ENCODE measurements at places on chromosomes 7 and 10. TPM values are rescaled to one million over a fixed set of nuclear protein-coding genes. Genes with fewer than 3 reads are reported as not detected.
A peak's percentile ranks its signal among the peaks of the same experiment; 100 is the strongest.

- H3K4me1 ChIP-seq, result no peaks in the 10 kb centered on the region
- H3K27ac ChIP-seq, result no peak overlapping the region
- H3K27me3 ChIP-seq, result no peaks in the 10 kb centered on the region
Measured at GRCh38 chr7:158096582-158096981, 491.0 kb downstream of the PTPRN2 start.

GRCh38 chr7:106848851-106849442 lies 16.1 kb upstream of the PIK3CG start:
- peaks cover 15% of the 10 kb centered on the region for H3K4me1 ChIP-seq
- DNase-seq, result peak; percentile 83
- H3K4me3 ChIP-seq, result no peak overlapping the region
- H3K36me3 ChIP-seq, result no peaks in the 10 kb centered on the region

DNA sequence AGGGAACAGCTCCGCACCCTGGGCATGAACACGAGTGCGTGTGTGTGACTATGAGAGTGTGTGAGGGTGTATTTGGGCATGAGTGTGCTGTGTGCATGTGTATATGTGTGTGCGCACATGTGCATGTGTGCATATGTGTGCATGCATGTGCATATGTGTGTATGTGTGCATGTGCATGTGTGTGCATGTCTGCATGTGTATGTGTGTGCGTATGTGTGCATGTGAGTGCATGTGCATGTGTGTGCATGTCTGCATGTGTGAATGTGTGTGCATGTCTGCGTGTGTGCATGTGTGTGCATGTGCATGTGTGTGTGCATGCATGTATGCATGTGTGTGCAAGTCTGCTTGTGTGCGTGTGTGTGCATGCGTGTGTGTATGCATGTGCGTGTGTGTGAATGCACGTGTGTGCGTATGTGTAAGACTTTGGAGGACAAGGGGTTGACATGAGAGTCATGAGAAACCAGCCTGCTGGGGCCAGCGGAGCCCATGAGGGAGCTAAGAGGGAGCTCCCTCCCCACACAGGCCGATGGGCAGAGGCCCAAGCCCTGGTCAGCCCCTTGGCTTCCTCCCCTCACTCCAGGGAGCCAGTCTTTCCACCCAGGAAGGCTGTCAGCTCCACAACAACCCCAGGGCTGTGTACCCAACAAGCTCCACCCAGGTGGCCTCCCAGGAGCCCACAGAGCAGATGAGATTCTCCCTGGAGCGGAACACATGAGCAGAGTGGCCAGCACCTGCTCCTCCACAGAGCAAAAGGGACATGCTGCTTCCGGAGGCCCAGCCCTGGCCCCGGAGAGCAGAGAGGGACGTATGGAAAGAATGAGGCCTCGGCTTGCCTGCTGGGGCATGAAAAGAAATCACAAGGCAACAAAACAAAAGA lies 142.5 kb upstream of the PPP2R2D start:
- no peaks in the 10 kb centered on the region for H3K27me3 ChIP-seq
- H3K27ac ChIP-seq, result no peak overlapping the region
- no peak for DNase-seq
- no peaks in the 10 kb centered on the region for H3K4me1 ChIP-seq
- H3K36me3 ChIP-seq, result no peaks in the 10 kb centered on the region

DNA sequence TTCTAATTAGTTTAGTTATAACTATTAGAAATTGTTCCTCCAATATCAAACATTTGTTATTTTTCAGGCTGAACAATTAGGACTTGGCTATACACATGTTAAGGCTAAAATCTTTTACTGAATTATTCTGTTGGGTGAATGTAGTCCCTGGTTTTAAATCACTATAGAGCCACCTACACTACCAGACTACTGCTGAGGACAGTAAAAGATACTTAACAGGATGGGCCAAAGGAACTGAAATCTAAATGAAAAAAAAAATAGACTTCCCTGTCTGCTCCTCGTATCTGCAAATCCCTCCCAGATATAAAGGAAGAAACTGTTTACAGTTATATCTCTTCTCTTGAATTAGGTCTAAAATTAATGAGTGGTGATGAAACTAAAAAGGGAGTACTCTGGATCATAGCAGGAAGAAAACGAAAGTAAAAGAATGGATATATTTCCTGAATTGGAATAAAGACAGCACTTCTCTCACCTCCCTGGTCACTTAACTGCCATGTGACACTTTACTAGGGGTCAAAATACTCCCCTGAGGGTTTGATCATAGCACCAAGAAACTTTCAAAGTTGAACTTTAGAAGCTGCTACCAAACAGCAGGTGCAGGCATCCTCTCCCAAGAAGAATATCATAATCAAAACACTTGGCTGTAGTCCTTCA lies 12.7 kb downstream of the FBXW4 start:
- H3K36me3 ChIP-seq, result no peaks in the 10 kb centered on the region
- no peak overlapping the region for H3K27ac ChIP-seq
- H3K4me3 ChIP-seq, result no peak overlapping the region
- peaks cover 24% of the 10 kb centered on the region for H3K4me1 ChIP-seq
- H3K27me3 ChIP-seq, result no peaks in the 10 kb centered on the region

DNA sequence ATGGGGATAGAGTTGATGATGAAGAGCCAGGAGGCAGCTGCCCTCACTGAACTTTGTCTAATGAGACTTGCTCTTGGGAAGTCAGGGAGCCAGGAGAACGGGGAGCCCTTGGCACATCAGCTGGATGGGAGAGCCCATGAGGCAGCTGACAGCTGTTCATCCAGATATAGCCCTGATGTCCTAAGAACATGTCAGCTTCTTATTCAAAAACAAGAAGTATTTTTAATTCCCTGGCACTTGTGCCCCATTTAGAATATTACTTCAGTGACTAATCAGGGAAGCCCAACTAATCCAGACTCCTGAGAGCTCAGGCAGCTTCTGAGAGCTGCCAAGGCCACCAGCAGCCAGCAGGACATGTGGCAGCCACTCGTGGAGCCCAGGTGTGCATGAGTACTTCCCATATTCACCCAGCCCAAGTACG lies 363.4 kb downstream of the GRID1 start:
- H3K27me3 ChIP-seq, result no peaks in the 10 kb centered on the region
- H3K36me3 ChIP-seq, result no peaks in the 10 kb centered on the region
- H3K4me3 ChIP-seq, result no peak overlapping the region
- no peaks in the 10 kb centered on the region for H3K4me1 ChIP-seq
- no peak overlapping the region for H3K27ac ChIP-seq
- no peak for DNase-seq

DNA sequence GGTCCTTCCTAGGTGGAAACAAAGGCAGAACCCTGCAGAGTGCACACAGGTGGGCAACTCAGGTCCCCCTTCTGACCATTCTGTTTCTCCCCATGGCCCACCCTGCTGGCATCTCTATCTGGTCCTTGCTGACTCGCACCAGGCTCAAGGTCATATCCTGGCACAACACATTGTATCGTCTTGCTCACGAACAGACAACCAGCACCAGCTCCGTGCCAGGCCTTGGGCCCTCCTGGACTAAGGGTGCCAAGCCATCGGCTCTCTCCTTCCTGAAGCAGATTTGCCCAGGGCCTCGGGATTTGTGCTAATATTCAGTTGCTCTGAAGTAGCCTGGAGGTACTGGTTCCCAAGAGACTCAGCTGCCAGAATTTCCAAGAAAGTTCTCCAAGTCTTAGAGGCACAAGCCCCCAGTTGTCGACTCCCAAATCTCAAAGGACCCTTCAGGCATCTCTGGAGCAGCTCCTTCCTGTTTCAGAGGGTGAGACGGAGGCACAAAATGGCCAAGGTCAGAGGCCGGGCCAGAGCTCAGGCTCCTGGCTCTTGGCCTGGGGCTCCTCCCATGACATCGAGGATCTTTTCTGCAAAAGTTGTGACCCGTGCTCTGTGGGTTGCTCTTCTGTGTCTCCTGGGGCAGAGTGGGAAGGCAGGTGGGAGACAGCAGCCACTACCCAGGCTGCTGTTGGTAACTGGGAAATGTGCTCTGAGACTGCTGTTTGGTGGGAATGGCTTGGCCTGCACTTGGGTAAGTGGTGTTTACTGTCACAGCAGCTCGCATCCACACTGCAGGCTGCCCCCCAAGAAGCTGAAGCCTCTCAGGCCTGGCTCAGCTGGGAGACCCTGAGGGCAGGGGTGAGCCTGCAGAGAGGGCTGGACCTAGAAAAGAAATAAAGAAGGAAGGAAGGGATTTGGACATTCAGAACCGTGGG lies 121.3 kb downstream of the RGS10 start:
- H3K4me1 ChIP-seq, result no peaks in the 10 kb centered on the region
- H3K4me3 ChIP-seq, result no peak overlapping the region
- H3K27ac ChIP-seq, result no peak overlapping the region
- H3K27me3 ChIP-seq, result no peaks in the 10 kb centered on the region
- no peak for DNase-seq

The C10orf62 gene
- total RNA-seq, result not detected

The HMX3 gene
- total RNA-seq, result 10.8 TPM

The DEPP1 gene
- total RNA-seq, result 6.8 TPM
